Naive thymus-derived CD8-positive, alpha-beta T cell (primary cell): ENCODE measurements at places on chromosomes 6 and 20. TPM values are rescaled to one million over a fixed set of nuclear protein-coding genes. Genes with fewer than 3 reads are reported as not detected.
A peak's percentile ranks its signal among the peaks of the same experiment; 100 is the strongest.

The SLC4A11 gene
- 1.3 TPM for total RNA-seq

The GNL1 gene
- total RNA-seq = 80.7 TPM

The BCAS4 gene
- total RNA-seq = 77.4 TPM

The SEMG1 gene
- not detected for total RNA-seq

GRCh38 chr6:135578976-135579375, 81.4 kb upstream of the AHI1 start:
- no peak overlapping the region for H3K27ac ChIP-seq
- no peak overlapping the region for H3K4me3 ChIP-seq
- no peaks in the 10 kb centered on the region for H3K4me1 ChIP-seq
- no peaks in the 10 kb centered on the region for H3K27me3 ChIP-seq
- DNase-seq = no peak

DNA sequence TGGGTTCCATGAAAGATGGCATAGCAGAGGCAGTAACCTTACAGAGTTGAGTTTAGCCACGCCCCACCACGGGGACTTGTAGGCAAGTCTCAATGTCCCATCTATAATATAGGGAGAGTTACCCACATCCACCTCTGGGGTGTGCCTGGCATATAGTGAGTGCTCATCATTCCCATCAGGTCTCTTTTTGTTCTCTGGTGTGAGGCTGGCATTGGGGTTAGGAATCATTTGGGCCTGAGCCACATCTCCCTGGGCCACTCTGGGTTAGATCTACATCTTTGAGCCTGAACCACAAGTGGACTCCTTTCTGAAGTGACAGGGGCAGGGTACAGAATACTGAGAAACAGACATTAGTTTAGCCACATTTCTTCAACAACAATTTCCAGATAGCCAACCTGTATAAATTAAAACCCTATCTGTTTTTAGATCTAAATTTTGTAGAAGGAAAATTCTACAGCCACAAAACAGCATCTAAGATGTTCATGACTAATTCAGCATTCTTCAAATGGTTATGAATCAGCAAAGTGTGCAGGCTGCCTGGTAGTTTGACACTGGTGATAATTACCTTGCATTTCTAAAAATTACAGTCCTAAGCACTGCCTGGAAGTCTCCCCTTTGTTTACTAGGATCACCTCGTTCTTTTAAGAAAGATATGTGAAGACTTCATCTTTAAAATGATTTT, 20.1 kb downstream of the RNF24 start:
- H3K27ac ChIP-seq = peak overlapping the region; percentile 65
- H3K4me3 ChIP-seq = no peak overlapping the region
- DNase-seq = no peak
- no peaks in the 10 kb centered on the region for H3K36me3 ChIP-seq
- H3K4me1 ChIP-seq = peaks cover 56% of the 10 kb centered on the region
- H3K27me3 ChIP-seq = no peaks in the 10 kb centered on the region

GRCh38 chr6:27541212-27541932, 68.5 kb upstream of the ZNF184 start:
- peaks cover 35% of the 10 kb centered on the region for H3K36me3 ChIP-seq
- H3K27ac ChIP-seq = no peak overlapping the region
- peaks cover 9% of the 10 kb centered on the region for H3K4me1 ChIP-seq

DNA sequence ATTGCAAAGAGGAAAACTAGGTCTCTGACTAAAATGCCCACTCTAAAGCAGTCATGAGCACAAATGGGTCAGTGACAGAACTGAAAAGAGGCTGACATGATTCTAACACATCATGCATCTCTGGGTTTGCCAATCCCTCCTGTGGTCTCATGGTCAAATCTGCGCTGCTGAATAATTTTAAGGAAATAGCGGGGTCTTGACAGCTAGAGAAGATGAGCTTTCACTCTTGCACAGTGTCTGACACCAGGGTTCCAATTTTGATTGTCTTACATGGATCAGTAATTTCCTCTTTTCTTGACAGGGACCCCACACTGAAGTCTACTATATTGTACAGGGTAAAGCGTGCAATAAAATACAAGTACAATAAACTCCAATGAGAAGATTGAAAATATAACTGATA, 236.8 kb upstream of the CNR1 start:
- H3K27me3 ChIP-seq = peaks cover 7% of the 10 kb centered on the region
- H3K27ac ChIP-seq = no peak overlapping the region
- no peaks in the 10 kb centered on the region for H3K4me1 ChIP-seq
- H3K36me3 ChIP-seq = peaks cover 4% of the 10 kb centered on the region
- DNase-seq = no peak

- no peaks in the 10 kb centered on the region for H3K27me3 ChIP-seq
- no peak for DNase-seq
- H3K4me3 ChIP-seq = no peak overlapping the region
- no peaks in the 10 kb centered on the region for H3K36me3 ChIP-seq
- H3K4me1 ChIP-seq = no peaks in the 10 kb centered on the region
These were observed 107.2 kb downstream of the RNASET2 start for GRCh38 chr6:166848979-166849748.

- peak; percentile 51 for DNase-seq
- no peaks in the 10 kb centered on the region for H3K36me3 ChIP-seq
- H3K4me1 ChIP-seq = peaks cover 40% of the 10 kb centered on the region
These were observed 7.9 kb downstream of the NKX2-2 start for GRCh38 chr20:21505810-21506530.

DNA sequence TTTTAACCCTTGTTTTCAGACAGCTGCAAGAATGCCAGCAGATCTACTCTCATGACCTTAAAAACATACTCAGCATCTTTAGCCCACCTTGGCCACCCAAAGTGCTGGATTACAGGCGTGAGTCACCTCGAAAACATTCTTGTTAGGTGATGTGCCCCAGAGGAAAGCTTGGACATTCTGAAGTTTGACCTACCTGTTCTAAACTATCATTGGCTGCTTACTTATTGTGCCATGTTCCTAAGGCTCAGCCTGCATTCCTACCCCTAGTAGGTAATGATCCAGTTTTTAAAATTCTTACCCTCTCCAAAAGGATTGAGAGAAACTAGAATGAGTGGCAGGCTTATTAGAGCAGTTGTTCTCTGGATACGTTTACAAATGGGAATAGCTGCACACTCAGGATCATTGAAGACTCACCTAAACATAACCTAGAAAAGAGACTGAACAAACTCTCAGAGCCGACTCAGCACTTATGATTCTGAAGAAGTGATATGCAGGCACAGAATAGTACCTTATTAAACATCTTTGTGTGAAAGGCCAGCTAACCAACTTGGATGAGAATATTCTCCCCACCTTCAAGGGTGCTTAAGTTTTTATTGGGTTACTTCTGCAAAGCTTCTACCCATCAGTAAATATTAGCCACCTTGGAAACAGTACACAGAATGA, 362.1 kb downstream of the NRN1 start:
- H3K4me1 ChIP-seq = no peaks in the 10 kb centered on the region
- H3K27me3 ChIP-seq = no peaks in the 10 kb centered on the region
- peaks cover 17% of the 10 kb centered on the region for H3K36me3 ChIP-seq
- no peak overlapping the region for H3K4me3 ChIP-seq
